ENCODE measurements at places on chromosomes 4 and X.

- peak; percentile 95 for DNase-seq
Observed at GRCh38 chr4:123995936-123996335, 599.3 kb downstream of the SPRY1 start.

- DNase-seq, result peak; percentile 25
Observed at GRCh38 chr4:156775813-156776212, 195.8 kb downstream of the PDGFC start.

DNA sequence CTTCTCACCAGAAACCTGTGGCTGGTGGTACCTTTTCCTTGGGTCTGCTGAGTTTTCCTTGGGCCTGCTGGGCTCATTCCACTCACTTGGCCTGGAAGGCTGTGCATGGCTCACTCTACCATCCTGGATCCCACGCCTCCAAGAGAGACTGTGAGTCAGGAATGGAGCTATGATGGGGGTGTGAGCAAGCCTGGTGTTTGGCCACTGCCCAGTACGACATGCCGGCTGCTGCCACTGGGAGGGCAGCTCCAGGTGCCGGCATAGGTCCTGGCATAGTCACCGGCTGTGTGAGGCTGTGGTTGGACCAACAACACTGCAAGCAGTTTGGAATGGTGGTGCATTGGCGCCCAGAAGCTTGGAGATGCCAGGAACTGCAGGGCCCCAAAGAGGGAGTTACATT lies 721.7 kb downstream of the PCDH18 start:
- no peak for DNase-seq

GRCh38 chrX:154068560-154068959 lies 29.0 kb downstream of the MECP2 start:
- DNase-seq, result no peak

DNA sequence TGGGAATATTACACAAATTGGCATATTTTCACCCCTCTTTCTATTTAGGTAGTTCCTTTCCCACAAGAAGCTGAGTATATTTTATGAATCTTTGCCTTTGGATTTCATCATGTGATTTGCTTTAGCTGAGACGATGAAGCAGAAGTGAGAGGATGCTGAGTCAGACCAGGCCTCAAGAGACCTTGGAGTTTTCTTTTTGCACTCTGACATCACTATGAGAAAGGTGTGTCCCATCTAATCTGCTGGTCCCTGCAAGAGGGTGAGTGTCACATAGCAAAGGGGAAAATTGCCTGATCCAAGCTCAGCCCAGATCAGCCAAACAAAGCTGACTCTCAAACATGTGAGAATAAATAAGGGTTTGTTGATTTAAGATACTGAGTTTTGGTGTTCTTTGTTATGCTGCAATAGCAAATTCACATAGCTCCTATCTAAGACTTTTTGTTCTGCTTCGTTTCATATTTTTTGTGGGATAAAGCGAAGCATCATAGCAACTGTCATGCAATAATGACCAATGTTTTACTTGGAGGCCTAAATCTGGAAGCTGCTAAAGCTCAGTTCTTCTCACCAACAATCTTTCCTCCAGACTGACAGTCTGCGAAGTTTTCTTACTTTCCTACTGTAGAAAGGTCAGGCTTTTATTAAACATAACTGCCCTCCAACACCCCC lies 176.9 kb downstream of the PDHA2 start:
- peak; percentile 40 for DNase-seq

DNA sequence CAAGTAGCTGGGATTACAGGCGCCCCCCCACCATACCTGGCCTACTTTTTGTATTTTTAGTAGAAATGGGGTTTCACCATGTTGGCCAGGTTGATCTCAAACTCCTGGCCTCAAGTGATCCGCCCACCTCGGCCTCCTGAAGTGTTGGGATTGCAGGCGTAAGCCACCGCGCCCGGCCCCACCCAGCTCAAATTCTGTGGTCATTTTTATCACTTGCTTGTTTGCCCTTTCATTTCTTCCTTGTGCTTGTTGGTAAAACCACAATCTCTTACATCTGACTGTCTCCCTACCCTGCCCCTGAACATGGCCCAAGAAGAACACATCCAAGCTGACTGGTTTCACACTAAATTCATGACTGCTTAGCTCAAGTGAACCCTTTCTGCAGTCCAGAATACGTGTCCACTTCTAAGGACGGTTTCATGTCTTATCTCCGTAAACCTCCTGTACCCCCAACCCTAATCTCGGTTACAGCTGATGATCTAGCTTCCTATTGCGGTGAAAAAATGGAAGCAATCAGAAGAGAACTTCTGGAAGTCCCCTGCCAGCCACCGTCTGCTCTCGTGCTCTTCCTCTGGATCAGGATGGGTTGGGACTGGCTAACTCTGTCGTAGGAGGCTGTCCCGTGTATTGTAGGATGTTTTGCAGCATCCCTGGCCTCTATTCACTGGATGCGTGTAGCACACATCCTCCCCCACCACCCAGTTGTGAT lies 5.4 kb upstream of the RS1 start:
- DNase-seq, result no peak

DNA sequence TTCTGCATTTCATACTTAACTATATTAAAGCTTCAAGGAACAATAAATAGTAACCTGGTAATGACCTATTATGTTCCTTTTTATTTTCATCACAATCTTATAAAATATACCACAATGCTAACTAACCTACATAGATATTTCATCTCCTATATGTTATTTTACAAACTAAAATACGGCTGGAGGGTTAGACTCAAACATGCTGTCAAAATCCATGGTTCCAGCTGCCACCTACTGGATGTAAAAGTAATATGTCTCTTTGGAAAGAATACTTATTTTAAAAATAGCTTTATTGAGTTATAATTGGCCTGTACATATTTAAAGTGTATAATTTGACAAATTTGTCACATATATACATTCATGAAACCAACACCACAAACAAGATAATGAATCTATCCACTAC lies 15.0 kb downstream of the RGN start:
- DNase-seq, result peak; percentile 53

- no peak for DNase-seq
Observed at GRCh38 chr4:56705966-56706365, 24.9 kb upstream of the HOPX start.

- DNase-seq, result no peak
Observed at GRCh38 chr4:110515676-110516075, 39.7 kb downstream of the ENPEP start.

DNA sequence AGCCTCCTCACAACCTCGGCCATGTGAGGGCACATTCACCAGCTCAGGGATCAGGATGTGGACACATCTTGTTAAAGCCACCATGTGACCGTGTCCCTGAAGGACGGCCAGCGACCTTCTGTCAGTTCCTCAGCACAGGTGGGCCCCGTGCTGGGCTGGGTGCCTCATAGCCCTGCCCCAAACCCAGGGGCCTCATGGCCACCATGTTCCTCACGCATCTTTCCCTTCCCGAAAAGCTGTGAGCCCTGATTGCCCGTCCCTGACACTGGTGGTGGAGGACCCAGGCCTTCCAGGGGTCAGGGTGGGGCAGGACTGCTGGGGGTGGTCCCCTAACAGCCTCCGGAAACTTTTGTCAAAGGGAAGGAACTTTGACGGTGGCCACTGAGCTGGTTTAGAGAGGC lies 60.1 kb upstream of the ADRA2C start:
- DNase-seq, result no peak

- DNase-seq, result peak; percentile 100
Observed at GRCh38 chr4:73661646-73662119, 41.4 kb upstream of the RASSF6 start.

- no peak for DNase-seq
Observed at GRCh38 chrX:19642241-19643109, 127.2 kb upstream of the MAP3K15 start.

GRCh38 chr4:41257257-41257901 lies 651 bp downstream of the UCHL1 start:
- peak; percentile 73 for DNase-seq

DNA sequence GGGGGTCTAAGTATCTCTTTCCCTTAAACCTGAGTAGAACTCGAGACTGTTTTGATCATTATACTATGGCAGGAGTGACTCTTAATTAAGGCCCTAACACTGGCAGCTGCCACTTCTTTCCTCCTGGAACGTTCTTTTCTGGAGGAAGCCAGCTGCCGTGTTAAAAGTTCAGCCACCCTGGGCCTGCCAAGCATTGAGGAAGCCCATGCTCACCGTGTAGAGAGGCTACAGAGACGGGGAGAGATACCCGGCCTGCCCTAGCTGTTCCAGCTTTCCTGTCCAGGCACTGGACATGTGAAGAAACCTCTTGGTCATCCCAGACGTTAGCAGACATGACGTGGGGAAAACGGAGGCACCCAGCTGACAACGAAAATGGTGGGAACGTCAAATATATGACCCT lies 274.1 kb downstream of the ARHGAP10 start:
- no peak for DNase-seq

- no peak for DNase-seq
Observed at GRCh38 chr4:38625508-38625907, 38.5 kb upstream of the KLF3 start.

GRCh38 chr4:1490011-1490653 lies 83.9 kb upstream of the NKX1-1 start:
- no peak for DNase-seq

- no peak for DNase-seq
Observed at GRCh38 chrX:38561951-38562719, 793 bp downstream of the TSPAN7 start.

DNA sequence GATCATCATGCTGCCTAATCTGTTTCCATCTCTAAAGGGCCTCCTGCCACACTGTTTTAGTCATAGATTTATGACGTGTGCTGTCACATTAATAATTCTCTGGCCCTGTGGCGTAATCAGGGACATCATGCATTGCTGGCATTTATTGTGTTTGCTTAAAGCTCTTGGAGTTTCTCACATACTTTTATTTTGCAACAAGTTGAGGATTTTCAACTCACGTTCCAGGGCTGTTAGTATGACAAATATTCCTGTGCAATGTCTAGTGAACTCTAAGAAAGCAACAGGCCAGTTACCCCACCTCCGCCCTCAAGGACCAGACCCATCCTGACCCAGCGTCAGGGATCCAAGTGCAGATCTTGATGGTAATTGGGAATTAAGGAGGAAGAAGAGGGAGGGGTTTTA lies 7.8 kb upstream of the PIGA start:
- DNase-seq, result peak; percentile 51

GRCh38 chrX:10617186-10617998 lies 3.0 kb downstream of the MID1 start:
- DNase-seq, result no peak

- DNase-seq, result peak; percentile 71
Observed at GRCh38 chr4:98377559-98377958, 116.4 kb downstream of the RAP1GDS1 start.

GRCh38 chrX:2176733-2177132 lies 324.0 kb downstream of the DHRSX start:
- no peak for DNase-seq

GRCh38 chrX:123513585-123514278 lies 219.1 kb downstream of the THOC2 start:
- no peak for DNase-seq

DNA sequence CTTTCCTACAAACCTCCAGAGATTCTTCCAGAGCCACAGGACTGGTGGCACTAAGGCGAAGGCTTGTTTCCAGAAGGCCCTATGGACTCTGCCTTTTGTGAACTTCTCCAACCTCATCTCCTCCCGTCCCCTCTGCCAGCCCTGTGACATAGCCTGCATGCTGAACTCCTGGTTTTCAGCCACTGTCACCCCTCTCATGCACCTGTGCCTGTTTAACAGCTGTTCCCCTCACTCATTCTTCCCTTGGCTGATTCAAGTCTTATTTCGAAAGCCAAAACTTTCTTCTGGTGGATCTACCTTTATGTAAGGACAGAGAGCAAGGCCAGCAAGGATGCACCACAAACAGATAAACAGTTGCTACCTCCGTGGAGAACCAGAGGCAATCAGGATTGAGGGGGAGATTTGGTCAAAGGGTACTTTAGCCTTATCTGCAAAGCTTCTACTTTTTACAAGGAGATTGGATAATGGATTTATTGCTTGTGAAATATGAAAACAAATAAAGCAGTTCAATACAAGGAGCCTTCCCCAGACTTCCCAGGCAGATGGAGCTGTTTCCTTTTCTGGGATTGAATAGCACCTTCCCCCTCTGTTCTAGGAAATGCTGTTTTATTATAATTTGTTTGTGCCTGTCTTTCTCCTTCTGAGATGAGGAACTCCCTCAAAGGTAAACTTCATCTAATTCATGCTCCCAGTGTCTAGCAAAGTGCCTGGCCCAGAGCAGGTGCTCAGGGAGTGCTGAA lies 5.7 kb downstream of the CITED1 start:
- DNase-seq, result no peak

DNA sequence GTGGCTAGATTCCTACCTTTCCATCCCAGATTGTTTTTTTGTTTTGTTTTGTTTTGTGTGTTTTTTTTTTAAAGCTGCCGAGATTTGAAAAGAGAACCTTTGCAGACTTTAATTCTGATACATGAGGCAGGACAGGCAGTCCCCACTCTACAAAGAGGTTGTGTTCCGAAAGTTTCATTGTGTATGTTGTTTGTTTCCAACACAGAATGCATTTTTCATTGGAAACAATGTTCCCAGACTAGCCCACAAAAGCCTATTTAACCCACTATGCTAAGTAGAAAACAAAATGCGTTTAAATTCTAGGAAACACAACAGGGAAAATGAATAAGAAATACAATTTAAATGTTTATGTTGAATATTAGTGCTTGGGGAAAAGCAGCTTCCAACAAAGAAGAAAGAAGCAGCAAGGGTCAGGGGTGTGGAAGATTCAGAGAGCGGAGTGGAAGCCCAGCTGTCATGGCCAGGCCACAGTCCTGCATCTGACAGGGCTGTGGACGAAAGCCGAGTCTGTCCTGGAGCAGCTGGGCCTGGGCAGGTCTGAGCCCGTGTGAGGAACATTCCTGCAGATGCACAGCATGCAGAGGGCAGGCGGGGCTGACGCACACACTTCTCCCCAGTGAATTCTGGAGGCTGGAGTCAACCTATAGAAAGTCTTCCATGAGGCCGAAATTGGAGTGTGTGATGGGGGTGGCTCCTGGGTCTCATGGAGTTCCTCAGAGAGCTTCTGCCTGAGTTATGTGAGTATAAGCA lies 12.4 kb upstream of the SETD7 start:
- no peak for DNase-seq

- DNase-seq, result peak; percentile 81
Observed at GRCh38 chr4:123480706-123481418, 84.3 kb downstream of the SPRY1 start.

DNA sequence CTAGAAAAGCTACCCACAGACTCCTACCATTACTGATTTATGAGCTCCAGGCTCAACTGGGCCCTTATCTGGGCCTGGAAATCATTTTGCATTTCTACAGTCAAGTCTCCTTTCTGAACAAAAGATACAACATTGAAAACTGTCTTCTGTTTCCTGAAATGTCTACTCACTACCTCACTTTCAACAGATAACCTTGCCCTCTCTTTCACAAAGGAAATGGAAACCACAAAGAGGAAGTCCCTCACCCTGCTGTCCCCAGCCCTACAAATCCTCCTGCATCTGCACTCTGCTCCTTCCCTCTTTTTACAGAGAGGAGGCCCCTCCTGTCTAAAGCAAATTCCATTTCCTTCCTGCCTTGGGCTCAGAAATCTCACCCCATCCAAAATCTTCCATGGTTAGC lies 24.8 kb upstream of the CYBB start:
- no peak for DNase-seq

DNA sequence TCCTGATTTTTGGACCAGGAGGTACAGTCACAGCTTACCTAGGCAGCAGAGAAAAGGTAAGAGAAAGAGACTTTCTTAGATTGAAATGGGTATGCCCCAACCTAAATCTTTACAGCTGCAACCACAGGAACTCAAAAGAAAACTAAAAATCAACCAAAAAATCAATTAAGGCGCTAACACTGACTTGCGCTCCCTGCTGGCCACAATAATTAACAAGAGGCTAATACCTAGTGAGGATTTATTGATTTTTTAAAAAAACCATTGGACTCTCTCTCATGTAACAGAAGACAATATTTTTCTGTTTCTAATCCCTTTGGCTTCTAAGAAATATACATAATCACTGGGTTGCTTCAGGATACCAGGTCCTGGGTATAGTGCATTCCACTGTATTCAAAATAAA lies 153.9 kb upstream of the TENM3 start:
- DNase-seq, result no peak

Measured in iris pigment epithelial cell (primary cell).